ENCODE measurements at places on chromosomes 4 and X.

- no peak for DNase-seq
These were observed 50.9 kb downstream of the PRKG2 start for GRCh38 chr4:81164126-81164525.

DNA sequence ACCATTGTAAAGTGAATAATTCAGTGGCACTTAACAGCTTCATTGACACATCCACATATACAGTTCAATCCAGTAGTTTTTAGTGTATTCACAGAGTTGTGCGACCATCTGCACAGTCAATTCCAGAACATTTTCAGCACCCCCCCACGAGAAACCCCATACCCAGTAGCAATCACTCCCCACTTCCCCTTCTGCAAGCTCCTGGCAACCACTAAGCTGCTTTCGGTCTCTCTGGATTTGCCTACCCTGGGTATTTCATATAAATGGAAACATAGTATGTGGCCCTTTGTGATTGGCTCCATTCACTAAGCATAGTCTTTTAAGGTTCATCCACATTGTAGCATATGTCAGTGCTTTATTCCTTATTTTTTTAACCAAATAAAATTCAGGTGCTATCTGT lies 10.0 kb downstream of the MSL3 start:
- no peak for DNase-seq

DNA sequence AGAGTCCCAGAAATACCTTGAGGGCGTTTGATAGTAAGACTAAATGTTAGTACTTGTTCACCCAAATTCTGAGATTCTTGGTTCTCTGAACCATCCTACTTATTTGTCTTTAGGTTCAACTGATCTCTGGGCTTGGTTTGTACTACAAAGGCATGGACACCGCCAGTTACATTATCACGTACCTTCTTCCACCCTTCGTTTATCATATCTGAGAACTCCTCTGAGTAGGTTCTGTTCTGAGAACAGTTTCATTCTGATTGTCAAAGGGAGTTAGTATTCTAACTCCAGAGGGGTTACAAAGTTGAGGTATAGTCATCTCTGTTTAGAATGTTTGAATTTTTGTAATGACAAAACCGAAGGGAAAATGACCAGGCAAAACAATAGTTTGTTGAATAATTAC lies 19.3 kb downstream of the ZFX start:
- no peak for DNase-seq

DNA sequence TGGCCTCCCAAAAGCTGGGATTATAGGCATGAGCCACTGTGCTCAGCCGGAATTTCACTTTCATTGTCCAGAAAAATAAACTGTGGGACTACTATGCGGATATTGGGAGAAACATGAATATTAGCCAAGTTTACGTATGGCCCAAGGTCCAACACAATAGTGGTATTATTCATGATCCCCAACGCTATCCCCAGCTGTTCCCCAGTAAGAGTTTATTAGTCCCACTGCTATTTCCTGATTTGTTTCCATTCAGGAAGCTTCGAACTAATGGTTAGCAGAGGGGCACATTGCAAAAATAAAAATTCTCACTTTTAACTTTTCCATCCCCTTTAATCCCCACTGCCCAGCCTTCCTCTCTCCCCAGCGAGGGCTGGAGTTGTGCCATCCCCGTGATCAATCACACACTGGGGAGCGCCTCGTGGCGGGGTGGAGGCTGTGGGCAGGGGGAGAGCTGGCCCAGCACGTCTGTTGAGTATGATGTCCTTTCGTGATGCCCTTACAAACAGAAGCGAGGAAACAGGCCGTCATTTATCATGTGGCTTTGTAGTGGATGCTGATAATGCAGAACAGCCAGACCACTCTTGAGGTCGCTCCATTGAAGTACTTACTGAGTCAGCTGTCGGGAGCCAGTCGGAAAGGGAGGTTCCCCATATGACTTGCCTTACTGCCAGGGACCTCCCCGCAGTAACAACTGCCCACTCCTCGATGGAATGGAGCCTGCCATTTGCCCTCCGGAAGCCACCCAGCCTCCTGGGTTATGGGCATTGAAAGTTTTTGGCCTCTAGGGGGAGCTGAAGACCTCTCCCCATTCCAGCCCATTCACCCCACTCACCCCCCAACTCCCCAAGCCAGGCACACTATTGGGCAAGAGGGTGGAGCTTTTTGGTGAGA lies 117.0 kb downstream of the KDR start:
- no peak for DNase-seq

GRCh38 chrX:11889791-11890190 lies 131.8 kb downstream of the MSL3 start:
- DNase-seq, result no peak

GRCh38 chrX:74521961-74522751 lies 92.3 kb downstream of the RLIM start:
- no peak for DNase-seq

- DNase-seq, result no peak
These were observed 93.3 kb downstream of the AKAP4 start for GRCh38 chrX:50107470-50107869.

- DNase-seq, result no peak
These were observed 67.8 kb downstream of the ABLIM2 start for GRCh38 chr4:8090744-8091301.

- DNase-seq, result no peak
These were observed 20.4 kb upstream of the FGF16 start for GRCh38 chrX:77426811-77427210.

DNA sequence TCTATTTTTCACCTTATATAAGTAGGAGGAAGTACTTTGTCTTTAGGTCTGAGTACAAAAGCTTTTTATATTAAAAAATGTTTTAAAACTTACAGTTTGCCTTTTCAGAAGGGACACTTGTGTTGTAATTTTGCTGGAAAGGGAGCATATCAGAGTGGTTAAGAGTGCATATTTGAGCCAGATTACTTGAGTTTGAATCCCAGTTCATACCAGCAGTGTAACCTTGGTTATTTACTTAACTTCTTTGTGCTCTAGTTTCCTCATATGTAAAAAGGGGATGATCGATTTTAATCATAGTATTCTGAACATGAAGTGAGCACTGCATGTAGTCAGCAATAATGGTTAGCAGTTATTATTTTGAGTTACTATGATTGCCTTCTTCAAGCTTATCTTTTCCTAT lies 78.3 kb upstream of the SLC4A4 start:
- no peak for DNase-seq

DNA sequence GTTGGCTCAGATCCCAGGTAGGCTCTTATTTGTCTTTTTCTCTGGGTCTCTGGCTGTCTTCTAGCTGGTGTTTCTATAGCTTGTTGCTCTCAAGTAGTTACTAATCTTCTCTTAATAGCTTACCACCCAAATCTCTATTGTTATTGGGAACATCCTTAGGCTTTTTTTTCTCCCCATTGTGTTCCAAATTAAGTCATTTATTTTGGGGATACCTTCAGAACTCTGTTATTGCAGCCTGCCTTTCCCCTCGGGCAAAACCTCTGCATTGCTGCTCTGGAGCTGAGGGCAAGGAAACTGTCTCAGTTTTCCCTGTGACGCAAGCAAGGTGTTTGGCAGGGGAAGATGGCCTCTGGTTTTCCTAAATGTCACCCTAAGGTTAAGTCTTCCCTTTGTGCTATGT lies 338.1 kb upstream of the ZCCHC13 start:
- DNase-seq, result no peak

GRCh38 chr4:85081196-85081595 lies 114.7 kb upstream of the WDFY3 start:
- no peak for DNase-seq

GRCh38 chr4:93228021-93228420 lies 600.5 kb upstream of the ATOH1 start:
- DNase-seq, result no peak

- no peak for DNase-seq
These were observed 143.7 kb downstream of the NAA11 start for GRCh38 chr4:79182209-79182608.

GRCh38 chr4:53240573-53240972 lies 125.3 kb downstream of the SCFD2 start:
- no peak for DNase-seq

- no peak for DNase-seq
These were observed 94.9 kb downstream of the TENM3 start for GRCh38 chr4:182338063-182338462.

GRCh38 chrX:100928660-100929613 lies at the start of gene XKRX:
Gene XKRX, minus strand, starts transcription at chrX:100928917. Its CDS starts 613 bp downstream, at chrX:100928304.
- DNase-seq, result no peak

DNA sequence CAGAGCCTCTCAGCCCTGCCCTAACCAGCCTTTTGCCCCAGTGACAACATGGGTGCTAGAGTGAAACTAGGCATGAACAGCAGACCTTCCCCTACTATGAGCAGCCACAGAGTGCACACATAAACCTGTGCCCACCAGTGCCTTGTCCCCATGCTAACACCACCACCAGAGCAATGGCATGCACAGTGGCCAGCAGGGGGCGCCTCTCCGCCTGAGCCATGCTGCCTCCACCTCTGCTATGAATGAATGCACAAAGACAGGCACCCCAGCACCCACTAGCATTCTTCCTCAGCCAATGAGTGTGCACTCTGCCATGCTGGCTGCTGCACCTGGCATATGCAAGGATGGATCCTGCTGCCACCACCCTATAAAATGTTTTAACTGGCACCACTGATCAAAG lies 286.9 kb upstream of the FGF16 start:
- no peak for DNase-seq

GRCh38 chr4:94480362-94480951 lies 28.7 kb downstream of the PDLIM5 start:
- no peak for DNase-seq

- DNase-seq, result no peak
These were observed 108.8 kb downstream of the HHIP start for GRCh38 chr4:144754562-144755410.

DNA sequence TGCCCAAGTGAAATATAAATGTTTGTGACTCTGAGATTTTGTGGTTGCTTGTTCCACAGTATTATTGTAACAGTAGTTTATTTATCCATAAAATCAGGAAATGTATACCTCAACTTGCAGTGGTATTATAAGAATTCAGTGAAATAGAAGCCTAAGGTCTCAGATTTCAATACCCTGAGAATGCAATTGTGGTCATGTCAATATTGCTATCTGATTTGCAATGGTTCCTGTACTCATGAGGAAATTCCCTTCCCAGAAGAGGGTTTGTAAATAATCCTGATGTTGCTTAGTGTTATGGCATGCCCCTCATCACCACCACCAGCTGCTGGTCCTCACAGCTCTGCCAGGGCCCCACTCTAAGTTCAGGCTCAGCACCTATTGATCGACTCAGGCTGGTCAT lies 67.8 kb downstream of the SLC34A2 start:
- DNase-seq, result no peak

DNA sequence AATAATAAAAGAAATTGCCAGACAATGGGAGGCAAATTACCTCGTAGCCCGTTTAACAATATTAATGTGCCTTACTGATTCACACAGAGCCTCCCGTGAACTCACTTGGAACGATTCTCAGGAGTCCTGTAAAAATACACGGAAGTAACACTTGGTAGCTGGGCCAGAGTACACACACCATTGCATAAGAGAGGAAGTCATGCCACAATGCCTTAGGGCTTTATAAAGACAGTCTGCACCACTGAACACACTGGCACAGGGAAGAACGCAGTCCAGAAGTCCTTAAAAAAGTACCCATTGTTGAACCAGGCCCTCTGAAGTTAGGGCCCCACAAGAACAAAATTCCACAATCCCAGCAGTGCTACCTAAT lies 15.1 kb downstream of the SLC2A9 start:
- no peak for DNase-seq

GRCh38 chrX:66676413-66676812 lies 37.5 kb upstream of the EDA2R start:
- no peak for DNase-seq

DNA sequence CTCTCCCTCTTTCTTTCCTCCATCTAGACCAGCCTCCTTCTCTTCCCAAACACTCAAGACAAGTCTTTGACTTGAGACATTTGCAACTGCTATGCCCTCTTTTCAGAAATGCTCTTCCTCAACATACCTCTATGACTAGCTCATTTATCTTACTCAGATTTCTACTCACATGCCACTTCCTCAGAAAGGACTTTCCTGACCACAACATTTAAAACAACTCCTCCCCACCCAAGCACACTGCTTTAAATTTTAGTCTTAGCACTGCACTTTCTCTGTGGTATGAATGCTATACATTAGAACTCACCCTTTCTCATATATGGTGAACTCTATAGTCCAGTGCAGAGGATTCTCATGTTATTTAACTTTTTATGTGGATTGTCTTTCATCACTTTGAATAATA lies 28.4 kb upstream of the SULT1E1 start:
- DNase-seq, result no peak

GRCh38 chrX:120145295-120145925 lies 13.0 kb upstream of the RHOXF2 start:
- no peak for DNase-seq

DNA sequence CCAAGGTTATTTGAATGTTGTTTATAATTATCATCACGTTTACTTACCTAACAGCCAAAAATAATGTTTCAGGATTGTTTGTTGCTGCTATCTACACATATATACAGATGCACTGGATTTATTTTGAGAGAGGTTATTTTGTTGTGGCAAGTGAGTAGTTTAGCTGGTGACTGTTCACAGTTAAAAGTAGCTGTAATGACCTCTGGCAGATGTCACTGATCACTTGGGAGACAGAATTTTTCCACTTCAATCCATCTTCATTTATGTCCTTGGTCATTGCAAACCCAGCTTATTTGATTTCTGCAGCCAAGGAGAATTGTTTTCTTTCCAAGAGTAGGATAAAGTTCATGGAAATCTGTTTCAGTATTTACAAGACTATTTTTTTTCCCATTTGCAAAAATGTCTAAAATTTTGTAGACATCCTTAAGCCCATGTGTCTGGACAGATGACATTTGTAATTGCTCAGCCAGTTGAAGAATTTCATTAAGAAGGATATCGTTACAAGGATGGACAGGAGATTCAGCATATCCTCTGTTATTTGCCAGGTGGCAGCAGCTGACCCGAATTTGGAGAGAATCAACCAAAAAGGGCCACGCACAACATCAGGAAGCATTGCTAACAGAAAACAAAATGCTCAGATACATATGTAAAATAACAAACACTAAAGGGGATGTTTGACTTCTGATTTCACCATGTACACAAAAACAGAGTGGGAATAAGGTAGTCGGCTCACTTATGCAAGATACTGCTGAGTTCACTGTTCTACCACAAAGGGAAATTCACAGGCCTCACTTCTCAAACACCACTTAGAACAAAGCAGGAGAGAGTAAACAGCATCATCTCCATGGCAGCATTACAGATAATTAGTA lies 64.5 kb downstream of the GPRIN3 start:
- DNase-seq, result no peak

DNA sequence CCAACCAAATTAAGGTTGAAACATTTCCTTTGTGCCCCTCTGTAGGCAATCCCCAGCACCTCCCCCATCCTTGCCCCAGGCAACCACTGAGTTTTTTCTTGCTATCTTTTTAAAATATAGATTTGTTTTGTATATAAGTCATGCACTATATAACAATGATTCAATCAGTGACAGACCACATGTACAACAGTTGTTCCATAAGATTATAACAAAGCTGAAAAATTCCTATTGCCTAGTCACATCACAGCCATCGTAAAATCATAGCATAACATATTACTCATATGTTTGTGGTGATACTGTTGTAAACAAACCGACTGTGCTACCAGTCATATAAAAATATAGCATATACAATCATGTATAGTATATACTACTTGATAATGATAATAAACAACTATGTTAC lies 211.9 kb upstream of the NRK start:
- no peak for DNase-seq

Measured in amygdala (tissue), 56 donors.